ENCODE measurements at places on chromosomes 4 and X.

GRCh38 chrX:31293409-31293808 is 221.6 kb upstream of the FTHL17 start:
- DNase-seq: no peak

DNA sequence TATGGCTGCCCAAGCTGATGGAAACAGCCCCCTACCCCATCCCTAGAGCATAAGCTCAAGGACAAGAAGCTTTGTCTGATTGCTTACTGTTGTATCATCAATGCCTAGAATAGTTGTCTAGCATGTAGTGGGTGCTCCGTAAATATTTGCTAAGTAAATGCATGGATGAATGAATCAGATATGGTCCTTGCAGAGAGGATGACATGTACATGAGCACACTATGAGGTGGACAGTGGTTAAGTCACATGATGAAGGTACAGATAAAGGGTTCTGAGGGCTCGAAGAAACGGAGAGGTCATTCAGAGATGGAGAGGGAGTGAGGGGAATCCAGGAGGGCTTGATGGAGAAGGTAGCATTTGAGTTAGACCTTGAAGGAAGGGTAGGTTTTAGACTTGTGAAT is 214.2 kb downstream of the RBMX2 start:
- no peak for DNase-seq

DNA sequence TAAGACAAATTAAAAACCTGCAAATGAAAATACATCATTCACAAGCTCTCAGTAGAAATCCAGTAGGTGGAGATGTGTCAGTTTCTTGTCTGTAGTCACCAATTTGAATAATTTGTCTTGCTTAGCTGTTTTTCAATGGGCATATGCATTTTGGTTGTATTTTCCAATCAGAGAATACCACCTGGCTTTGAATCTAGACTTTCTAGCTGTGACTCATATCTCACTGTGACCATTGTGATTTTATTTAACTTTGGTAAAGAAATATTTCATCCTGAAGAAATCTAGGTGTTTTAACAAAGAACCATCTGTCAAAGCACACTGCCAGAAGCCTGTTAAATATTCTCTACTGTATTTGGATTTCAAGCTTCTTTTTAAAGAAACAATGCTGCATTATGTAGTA is 1650.6 kb upstream of the IGFBP7 start:
- DNase-seq: no peak

DNA sequence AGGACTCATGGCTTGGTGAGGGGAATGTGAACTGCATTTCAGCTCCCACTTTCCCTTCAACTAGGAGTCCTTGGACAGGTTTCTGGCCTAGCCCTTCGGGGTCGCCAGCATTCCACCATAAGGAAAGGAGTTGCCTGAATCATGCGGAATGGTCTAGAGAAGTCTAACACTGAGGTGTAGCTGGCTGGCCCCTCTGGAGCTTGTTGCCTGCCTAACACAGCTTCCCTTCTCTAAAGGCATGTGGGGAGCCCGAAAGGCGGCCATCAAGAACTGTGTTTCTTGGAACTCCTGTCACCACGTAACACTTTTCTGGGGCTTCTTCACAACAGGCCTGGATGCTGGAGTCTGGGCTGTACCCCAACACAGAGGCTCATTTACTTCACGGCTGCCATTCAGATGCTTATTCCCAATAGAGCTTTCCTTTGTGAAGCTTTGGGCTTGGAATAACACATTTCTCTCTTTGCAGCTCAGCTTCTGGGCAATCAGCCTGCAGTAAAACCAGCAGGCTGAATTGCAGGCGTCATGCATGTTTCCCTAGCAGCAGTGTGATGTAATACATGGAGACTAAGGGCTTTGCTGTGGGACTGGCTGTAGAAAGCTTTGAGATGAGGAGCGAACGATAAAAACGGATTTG is 5.4 kb downstream of the GABRQ start:
- DNase-seq: no peak

DNA sequence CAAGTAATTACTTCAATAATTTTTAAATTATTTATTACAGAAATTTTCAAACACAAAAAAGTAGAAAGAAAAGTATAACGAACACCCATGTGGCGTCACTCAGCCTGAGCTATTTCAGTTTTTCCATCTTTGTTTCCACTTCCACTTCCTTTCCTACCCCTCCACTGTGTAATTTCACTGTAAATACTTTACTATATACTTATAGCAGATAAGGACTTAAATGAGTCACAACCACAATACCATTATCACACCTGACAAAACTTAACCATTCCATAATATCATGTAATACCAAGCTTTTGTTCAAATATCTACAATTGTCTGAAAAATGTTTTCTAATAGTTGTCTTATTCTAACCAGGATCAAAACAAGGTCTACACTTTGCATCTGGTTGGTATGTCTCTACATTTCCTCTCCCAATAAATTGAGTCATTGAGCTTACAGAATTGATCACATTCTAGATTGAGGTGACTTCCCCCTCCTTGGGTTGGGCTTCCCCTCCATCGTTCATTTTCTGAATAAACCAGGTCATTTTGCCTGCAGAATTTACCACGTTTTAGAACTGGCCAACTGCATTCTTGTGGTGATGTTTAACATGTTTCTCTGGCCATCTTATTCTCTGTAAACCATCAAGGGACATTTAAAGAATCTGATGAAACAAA is 48.7 kb downstream of the ATP10D start:
- DNase-seq: no peak

GRCh38 chr4:111639120-111639690 is 506.0 kb upstream of the FAM241A start:
- DNase-seq: no peak

Data from NCI-H1417 treated with DMSO at 0.1 percent for 48 hours (cell line).